ENCODE measurements at places on chromosomes 11 and 22.

GRCh38 chr11:130458410-130458729, 9.9 kb downstream of the ADAMTS15 start:
- no peak for DNase-seq

DNA sequence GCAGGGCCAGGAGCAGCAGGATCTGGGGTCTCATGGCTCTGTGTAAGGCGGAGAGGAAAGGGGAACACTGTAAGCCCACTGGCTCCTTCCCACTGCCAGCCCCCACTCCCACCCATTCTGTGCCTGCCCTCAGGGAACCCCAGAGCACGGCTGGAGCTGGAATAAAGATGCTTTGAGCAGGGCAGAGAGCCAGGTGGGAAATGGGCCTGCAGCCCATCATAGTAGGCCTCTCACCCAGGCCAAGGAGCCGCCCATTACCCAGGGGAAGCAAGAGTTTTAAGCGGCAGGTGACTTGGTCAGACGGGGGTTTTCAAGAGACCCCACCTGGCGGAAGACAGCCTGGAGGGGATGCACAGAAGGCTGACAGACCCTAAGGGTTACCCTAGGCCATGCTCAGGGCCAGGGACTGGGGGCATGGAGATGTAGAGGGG, 4.6 kb downstream of the LRRC32 start:
- DNase-seq = no peak

- DNase-seq = no peak
Measured at GRCh38 chr22:19809741-19810140, 44.9 kb downstream of the GNB1L start.

DNA sequence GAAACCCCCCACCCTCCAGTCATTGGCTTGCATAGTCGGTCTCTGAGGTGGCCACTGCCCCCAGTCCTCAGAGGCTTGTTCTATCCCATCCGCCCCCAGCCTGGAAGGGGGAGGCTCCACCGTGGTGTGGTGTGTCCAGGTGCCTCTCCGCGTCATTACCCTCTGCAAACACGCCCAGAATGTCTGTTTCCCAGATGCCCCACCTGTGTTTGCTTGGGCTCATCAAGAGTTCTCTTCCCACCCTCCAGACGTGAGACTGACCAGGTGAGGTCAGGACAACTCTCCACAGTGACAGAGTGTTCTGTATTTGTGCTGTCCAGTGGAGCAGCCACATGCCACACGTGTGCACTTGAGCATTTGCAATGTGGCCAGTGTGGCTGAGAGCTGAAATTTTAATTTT, 24.9 kb downstream of the LRRC10B start:
- no peak for DNase-seq

- DNase-seq = no peak
Measured at GRCh38 chr11:18322818-18323570, 627 bp downstream of the GTF2H1 start.

- DNase-seq = no peak
Measured at GRCh38 chr11:42397483-42397882, 914.3 kb upstream of the API5 start.

DNA sequence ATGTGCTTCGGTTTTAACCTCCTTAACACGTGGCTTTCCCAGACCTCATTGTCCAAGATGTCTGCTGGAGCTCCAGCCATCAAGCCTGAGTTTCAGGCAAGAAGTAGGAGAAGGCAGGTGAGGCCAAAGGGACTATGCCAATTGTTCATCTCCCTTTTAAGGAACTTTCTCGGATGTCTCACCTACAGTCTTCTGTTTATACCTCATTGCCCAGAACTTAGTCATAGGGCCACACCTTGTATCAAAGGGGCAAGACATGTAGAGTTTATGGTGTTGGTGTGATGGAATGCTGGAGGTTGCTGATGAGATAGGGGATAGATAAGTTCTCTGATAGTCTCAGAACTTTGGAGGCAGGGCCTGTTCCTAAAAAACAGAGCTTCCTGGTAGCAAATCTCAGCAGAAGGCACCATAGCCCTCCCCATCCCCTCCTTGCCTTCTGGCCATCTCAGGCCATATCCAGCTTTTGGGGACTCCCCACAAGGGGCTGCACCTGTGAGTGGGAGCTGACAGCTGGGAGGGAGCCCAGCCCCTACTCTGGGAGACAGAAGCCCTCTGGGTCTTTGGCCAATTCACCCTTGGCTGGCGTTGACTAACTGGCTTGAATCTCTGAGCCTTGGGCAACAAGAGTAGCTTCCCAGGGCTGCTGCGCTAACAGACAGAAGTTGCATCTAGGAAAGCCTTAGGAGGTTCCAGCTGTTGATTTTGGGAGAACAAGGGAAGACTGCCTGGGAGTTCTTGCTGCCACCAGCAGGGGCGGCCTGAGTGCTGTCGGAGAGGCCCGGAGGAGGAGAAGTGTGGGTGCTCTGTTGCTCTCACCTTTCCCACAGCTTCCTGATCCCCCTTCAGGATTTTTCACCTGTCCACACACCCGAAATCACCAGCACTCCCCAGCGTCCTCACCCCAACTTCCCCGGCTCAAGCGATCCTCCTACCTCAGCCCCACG, 149.8 kb upstream of the THY1 start:
- DNase-seq = no peak

GRCh38 chr11:75763846-75764245, 4.7 kb upstream of the DGAT2 start:
- no peak for DNase-seq

- DNase-seq = no peak
Measured at GRCh38 chr11:62931499-62932278, 10.5 kb upstream of the CHRM1 start.

DNA sequence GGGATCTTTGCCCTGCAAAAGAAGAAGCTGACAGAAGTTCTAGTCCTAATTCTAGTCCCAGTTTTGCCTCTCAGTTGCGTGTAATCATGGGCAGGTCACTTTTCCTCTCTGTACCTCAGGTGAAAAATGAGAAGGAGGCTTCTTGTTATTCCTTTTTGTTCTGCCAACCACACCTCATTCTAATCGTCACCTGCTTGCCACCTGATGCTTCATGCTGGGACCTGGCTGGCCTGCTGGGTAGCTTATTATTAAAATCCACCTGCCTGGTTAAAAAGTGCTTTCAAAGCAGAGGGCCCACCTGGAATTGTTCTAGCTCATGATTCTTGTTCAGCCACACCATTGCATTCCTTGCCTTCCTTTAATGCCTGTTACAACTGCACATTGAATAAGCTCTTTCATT, 8.4 kb upstream of the ALG8 start:
- DNase-seq = no peak

DNA sequence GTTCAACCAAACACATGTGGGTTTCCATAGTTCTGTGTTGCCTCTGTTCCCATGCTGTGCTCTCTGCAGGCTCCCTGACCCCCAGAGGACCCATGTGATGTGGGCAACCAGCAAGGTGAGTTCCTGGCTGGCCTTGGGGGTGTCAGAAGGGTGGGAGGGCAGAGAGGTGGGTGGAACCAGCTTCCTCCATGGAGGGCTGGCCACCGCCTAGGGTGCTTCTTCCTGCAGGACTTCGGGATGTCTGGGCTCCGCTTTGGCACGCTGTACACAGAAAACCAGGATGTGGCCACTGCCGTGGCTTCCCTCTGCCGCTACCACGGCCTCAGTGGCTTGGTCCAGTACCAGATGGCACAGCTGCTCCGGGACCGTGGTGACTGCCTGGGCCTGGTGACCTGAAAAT, 14.5 kb upstream of the EXT2 start:
- no peak for DNase-seq

DNA sequence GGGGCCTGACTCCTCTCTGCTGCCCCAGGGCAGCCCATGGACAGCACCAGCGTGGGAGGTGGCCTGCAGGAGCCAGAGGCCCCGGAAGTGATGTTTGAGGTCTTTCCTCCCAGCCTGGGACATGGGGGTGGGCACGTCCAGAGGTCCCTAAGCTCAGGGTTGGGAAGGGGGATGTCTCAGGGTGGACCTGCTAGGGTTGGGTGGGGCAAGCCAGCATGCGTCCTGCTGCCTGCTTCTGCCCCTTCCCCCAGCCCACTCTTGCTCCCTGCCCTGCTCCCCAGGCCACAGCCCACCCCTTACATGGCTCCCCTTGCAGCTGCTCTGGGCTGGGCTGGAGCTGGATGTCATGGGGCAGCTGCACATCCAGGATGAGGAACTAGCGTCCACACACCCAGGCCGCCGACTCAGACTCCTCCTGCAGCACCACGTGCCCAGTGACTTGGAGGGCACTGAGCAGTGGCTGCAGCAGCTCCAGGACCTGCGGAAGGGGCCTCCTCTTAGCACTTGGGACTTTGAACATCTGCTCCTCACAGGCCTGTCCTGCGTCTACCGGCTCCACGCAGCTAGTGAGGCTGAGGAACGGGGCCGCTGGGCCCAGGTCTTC, 1.3 kb downstream of the FAM180B start:
- no peak for DNase-seq

DNA sequence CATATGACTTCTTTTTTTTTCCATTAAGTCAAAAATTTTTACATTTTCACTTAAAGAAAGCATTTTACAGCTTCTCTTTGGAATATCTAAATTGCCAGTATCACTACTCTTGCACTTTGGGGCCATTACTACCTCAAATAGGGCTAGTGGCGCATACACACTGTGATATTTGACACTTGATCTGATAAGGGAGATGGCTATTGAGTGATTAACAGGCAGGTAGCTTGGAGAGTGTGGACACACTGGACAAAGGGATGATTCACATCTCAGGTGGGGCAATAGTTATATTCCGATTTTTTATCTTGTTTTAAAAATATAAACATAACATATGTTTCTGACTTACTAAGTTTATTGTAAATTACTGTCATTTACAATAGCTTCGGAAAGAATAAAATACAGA, 2219.9 kb downstream of the LRRC4C start:
- no peak for DNase-seq

Data from germinal center (tissue), 1 donor.